ENCODE measurements at places on chromosomes 7 and 10.
A peak's percentile ranks its signal among the peaks of the same experiment; 100 is the strongest.

DNA sequence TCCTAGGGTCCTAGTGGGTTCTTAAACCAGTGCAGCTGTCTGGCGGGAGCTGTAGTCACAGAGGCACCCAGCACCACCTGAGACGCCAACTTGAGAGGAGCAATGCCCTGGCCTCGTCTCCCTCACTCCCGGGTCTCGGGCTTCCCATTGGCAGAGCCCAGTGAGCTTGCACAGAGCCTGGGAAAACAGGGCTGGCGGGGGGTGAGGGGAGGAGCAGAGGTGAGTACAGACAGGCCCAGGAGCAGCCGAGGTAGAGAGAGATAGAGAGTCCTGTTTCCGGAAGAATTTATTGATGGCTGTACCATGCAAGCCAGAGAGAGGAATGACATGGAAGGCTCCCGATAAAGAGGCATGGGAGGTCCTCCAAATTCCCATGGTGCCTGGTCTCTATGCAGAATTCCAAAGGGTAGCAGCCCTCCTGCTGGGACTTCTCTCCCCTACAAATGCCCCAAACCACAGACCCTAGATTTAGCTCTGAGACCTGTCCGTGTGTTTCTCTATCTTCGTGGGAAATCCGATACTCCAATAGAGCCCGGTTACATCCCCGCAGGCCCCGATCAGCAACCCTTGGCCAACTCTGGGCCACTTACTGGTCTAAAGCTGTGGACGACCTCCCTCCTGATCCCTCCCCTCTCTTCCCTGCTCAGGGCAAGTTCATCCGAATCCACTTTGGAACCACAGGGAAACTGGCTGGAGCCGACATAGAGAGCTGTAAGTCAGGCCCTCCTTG lies 20.3 kb upstream of the MYH16 start:
- no peak for DNase-seq

DNA sequence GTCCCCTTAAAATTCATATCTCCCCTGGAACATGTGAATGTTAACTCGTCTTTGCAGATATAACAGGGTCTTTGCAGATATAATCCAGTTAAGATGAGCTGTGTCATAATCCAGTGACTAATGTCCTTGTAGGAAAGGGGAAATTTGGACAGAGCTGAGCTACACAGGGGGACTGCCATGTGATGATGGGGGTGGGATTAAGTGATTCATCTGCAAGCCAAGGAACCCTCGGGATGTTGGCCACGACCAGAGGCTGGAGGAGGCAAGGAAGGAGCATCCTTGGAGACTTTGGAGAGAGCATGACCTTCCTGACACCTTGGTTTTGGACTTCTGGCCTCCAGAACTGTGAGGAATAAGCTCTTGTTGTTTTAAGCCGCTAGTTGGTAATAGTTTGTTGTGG lies 153.9 kb upstream of the PCBD1 start:
- no peak for DNase-seq

DNA sequence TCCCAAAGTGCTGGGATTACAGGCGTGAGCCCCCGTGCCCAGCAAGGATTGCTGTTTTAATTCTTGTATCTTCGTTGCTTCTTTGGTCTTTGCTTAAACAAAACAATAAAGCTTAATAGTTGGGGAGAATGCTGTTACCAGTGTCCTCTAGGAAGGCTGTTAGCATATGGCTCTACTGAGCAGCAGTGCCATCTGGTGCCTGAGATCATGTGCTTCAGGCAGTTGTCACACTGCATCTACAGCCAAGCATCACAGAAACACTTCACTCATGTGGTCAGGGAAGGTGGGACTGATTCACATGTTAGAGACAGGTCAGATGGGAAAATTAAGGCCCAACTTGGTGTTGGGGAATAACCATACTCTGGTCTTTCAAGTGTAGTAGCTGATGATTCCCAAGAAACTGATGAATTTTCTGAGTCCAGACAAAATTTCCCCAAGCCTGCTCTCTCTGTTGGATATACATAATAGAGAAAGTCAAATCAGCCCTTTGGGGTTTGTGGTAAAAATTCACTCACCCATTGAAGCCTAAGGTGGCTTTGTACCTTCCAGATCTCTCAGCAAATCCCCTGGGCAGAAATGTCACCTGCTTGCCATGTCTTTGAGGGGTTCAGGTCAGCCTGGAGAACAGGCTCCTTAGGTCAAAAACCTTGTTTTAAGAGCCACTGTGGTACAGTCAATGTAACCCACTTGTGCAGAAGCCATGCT lies 28.4 kb downstream of the UBE2D4 start:
- DNase-seq: peak; percentile 56

- no peak for DNase-seq
These were observed 235.8 kb upstream of the RHOBTB1 start for GRCh38 chr10:61179771-61180170.

DNA sequence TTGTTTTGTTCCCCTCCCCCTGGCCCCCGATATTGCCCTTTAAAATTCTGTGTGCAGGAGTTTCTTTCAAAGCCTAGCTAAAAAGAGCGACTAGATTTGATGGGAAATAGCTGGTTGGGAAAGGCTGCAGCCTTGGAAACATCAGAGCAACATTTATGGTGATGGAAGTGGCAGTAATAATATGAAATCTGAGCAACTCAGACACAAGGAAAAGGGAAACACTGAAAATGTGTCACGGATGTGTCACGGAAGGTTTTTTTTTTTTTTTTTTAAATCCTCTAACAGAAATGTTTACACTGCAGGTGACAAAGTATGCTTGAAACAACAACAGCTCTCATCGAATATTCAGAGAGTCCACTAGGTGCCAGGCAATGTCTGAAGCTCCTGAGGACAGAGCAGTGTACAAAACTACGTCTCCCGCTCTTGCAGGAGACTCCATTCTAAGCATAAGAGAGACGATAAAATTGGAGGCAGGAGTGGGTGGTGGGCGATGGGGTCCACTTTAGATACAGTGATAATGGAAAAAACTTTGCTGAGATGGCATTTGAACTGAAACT lies 143.0 kb downstream of the RSU1 start:
- no peak for DNase-seq

- DNase-seq: peak; percentile 75
These were observed 29.8 kb downstream of the GSDME start for GRCh38 chr7:24727154-24728120.

DNA sequence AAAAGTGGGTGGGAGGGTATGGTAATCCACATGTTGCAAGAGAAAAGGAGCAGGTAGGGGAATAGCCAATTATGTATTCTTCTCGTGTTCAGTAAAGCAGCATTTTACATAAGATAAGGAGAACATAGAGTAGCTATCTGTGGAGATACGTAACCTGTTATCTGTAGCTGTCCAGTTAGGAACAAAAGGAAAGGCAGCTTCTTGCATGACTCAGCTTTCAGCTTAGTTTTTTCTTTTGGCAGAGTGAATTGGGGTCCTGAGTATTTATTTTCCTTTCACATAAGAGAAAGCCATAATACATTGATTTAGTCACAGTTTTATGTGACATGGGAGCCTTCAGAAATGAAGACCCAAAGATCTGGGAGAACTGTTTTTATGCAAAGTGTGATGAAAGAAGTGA lies 116.7 kb upstream of the IMMP2L start:
- DNase-seq: no peak

- DNase-seq: peak; percentile 5
These were observed 21.6 kb downstream of the PTER start for GRCh38 chr10:16458166-16458955.

GRCh38 chr10:98016772-98017475 lies 13.5 kb downstream of the CRTAC1 start:
- DNase-seq: no peak

DNA sequence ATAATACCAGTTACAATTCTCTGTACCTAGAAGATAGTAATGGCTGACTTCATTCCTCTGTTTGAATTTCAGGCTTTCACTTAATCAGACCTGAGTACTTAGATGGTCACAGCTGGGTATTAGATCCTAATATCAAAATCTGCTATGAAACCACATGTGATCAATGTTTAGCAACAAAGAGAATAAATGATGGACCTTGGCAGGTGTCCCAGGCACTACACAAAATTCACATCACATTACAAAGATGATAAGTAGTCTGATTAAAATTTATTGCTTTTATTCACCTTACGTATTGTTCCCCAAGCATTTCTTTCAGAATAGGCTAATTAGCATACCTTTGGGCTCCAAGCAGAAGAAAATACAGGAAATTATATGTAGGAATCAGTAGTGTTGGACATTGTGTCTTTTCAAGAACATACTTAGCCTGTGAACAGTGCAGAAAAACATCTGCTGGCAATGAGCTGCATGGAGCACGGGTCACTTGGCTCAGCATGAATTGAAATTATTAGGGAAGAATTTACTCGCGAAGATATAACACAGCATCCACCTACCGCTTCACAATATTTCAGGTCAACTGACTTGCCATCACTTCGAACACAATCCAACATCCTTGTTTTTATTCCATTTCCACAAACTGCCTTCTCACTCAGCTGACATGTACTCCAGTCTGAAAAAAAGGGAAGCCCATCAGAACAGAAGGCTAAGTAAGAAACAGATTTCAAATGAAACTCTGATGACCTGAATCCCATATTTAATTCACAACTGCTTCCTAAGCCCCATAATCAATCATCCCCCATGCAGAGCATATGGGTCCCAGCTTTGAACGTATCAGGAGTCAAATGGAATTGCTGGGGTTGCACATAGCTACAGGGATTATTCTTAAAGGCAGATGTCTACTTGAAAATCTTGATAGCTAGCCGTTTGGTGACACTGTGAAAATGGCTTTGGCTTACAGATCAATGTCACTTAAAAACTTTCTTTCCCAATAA lies 421.0 kb downstream of the THSD7A start:
- DNase-seq: no peak

- DNase-seq: no peak
These were observed 53.0 kb downstream of the STEAP1B start for GRCh38 chr7:22447008-22447407.

- no peak for DNase-seq
These were observed 121.4 kb downstream of the AUTS2 start for GRCh38 chr7:69719717-69720116.

DNA sequence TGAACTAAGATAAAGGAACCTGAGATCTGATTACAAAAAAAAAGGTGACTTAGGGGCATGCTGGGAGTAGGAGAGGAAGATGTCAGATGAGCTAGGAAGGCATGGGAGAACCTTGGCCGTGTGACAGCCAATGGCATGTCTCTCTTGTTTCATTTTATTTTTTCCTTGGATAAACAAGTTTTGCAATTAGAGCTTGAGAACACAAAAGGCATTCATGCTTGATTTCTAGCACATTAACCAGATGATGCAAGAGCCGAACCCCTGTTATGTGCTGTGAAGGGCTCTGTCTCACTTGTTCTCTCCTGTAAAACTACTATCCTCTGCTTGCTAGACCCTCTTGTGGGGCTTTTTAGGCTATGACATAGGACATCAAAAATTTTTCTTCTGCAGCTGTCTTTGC lies 134.3 kb upstream of the ASAH2 start:
- DNase-seq: peak; percentile 80

- DNase-seq: peak; percentile 36
These were observed 73.3 kb downstream of the THSD7A start for GRCh38 chr7:11758627-11759111.

- peak; percentile 82 for DNase-seq
These were observed 109.5 kb upstream of the TMEM72 start for GRCh38 chr10:44801383-44802327.

- no peak for DNase-seq
These were observed 155.0 kb downstream of the RTKN2 start for GRCh38 chr10:62113680-62114079.

- peak; percentile 70 for DNase-seq
These were observed 74.3 kb upstream of the PCGF5 start for GRCh38 chr10:91146146-91146545.

GRCh38 chr10:1852841-1853240 lies 115.5 kb upstream of the ADARB2 start:
- no peak for DNase-seq

GRCh38 chr7:130492523-130493274 lies 814 bp downstream of the MEST start:
- DNase-seq: no peak
